ENCODE measurements at places on chromosomes 11 and 22. TPM values are rescaled to one million over a fixed set of nuclear protein-coding genes. Genes with fewer than 3 reads are reported as not detected.

DNA sequence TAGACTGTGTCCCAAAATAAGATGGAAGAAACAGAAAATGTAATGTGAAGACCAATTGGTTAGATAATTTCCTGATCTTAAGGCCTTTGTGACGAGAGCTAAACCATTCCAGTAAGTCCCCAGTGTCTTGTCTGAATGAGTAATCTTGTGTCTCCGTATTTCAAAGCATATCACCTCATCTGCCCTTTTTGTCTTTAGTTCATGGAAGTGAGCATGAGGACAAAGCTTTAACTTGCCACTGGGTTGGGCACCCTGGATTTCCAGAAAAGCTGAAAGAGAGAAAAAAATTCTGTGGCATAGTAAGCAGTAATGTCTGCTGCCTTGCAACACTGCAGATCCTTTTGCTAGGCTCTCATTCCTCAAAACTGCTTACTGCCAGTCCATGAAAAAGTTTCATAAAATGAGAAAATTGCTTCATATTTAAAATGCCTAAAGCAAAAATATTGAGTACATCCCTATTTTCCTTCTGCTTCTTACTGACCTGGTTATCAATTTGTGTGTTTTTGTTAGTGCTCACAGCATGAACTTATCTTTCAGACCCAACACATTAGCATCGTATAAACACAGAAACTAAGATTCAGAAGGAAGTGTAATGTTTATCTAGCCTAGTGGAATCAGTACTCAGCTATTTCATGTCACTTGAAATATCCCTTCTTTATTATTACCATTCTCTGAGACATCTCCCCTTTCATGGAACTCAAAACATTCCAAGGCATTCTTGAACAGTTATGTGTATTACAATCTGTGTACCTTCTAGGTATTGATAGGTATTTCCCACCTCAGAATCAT, 5.3 kb downstream of the CASP12 start:
- no peak for DNase-seq

SUSD2 gene
- polyA plus RNA-seq, result 14.5 TPM

UBQLNL gene
- 1.8 TPM for polyA plus RNA-seq

KRTAP5-2 gene
- polyA plus RNA-seq, result not detected

KCNK4 gene
- polyA plus RNA-seq, result not detected

DNA sequence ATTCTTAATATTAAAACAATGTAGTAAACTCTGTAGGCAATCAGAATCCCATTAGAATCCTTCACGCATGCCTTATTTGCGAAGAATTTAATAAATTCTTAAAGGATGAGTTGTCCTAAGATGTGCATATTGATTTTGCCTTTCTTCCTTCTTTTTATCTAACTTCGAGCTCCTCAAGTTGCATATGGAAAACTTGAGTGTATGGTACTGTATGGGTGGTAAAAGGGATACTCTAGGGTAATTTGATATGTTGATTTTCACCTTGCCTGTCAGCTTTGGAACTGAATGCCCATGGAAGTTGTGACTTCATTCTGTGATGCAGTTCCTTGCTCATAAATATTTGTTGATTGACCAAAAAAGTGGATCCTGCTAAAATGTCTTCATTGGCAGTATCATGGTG, 193.8 kb downstream of the DDX10 start:
- no peak for DNase-seq

DNA sequence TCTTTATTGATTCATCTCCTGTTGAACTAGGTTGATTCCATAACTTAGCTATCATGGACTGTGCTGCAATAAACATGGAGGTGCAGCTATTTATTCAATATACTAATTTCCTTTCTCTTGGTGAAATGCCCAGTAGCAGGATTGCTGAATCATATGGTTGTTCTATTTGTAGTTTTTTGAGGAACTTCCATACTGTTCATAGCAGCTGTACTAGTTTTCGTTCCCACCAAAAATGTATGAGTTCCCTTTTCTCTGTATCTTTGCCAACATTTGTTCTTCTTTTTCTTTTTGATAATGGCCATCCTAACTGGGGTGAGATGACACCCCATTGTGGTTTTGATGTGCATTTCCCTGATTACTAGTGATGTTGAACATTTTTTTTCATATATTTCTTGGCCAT, 87.2 kb upstream of the NAV2 start:
- no peak for DNase-seq

DNA sequence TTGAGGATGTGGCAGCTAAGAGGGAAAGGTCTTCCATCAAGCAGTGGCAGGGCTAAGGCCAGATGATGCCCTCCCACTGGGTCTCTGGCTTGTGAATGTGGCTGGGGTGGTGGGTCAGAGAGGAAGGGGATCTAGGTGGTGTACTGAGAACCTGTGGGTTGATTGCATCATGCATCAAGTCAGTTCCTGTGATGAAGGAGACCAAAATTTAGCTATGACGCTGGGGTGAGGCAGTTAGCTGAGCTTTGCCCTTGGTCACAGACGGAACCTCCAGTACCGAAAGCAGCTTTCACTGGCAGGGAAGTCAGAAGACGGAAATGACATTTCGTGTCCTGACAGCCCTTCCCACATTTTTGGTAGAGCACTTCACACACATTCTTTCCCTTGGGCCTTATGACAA, 20.7 kb downstream of the ATG16L2 start:
- DNase-seq, result no peak

IRAG1 gene
- 11.7 TPM for polyA plus RNA-seq

- DNase-seq, result peak; percentile 88
Measured at GRCh38 chr11:111977146-111978027, 40.2 kb downstream of the DIXDC1 start.

- no peak for DNase-seq
Measured at GRCh38 chr22:41905411-41906202, 9.3 kb downstream of the SHISA8 start.

DNA sequence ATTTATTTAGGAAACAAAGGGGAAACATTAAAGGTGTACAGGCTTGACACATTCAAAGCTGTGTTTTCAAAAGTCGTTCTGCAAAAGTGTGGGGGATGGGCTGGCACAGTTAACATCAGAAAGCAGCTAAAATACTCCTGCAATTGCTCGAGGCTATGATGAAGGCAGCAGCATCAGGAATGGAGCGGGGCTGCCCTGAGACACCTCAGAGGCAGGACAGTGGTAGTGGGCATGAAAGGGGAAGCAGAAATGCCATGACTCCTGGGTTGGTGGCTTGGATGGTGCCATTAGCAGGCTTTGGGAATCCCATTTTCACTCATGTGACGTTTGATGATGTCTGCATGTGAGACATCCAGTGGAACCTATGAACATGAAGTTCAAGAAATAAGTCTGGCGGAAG, 646 bp downstream of the NCAPD3 start:
- DNase-seq, result no peak

DRICH1 gene
- polyA plus RNA-seq, result 3.4 TPM

DNA sequence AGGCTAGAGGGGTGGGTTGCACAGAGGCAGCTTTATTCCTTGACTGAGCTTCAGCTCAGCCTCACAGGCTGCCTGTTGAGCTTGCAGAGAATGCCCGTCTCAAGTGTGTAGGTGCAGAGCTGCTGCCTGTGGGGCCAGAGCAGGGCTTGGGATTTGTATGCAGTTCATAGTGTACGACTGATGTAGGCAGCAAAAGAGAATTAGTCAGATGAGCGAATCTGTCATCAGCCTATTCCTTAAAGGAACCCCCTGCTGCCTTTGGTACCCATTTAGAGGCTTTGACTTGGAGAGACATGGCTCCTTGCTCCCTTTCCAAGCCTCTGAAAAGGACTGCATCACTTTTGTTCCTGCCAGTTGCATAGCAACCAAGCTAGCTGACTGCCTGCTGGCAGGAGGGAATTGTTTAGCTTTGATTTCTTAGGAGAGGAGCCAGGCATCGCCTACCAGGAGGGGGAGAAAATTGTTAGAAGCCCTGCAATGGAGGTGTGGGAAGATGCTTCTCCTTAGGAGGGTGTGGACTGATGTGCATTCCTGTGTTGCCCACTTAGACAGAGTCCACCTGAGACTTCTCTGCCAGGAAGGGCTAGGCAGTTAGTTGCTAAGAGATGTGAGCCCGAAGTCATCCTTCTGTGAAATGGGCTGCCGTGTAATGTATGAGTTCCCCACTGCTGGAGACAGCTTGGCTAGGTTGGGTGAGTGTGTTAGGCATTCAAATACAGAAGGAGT, 10.9 kb downstream of the ACO2 start:
- DNase-seq, result no peak

RAB3IL1 gene
- polyA plus RNA-seq, result 10.3 TPM

DNA sequence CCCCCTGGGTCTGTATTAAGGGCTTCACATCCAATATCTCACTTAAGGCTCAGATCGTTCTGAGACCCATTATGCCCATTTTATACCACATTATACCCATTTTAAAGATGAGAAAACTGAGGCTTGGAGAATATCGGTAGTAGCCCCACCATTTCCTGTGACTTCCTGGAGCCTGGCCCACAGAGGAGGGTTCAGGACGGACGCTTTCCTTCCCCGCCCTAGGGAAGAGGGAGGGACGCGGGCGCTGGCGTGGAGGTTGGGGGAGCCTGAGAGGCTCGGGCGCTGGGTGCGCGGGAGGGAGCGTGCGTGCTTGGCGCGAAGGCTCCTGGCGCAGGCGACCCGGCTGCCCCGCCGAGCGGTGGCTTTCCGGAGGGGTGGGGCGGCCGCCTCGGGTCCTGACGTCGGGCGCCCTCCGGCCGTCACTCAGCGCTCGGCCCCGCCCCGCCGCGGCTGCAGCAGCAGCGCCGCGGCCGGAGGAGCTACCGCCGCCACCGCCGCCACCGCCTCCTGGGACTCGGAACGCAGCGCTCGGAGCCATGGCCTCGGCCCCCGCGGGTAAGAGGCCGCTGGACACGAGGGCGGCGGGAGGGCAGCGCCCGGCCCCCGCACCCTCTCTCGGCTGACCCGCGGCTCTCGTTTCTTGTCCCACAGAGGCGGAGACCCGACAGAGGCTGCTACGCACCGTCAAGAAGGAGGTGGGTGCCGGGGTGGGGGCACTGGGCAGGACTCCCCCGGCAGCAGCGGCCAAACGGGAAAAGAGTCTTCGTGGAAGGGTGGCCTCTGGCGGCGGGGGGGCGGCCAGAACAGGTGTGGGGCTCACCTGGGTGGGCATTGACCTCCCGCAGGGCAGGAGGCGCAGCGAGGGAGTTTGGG, at the start of gene SGSM1:
Gene SGSM1, plus strand, starts transcription at position 422 of the 873 bp plus-strand sequence. Its CDS starts 115 bp downstream, at position 537.
- DNase-seq, result peak; percentile 93

- DNase-seq, result no peak
Measured at GRCh38 chr11:14503023-14503422, 3.4 kb upstream of the COPB1 start.

EHF gene
- 14.3 TPM for polyA plus RNA-seq

- no peak for DNase-seq
Measured at GRCh38 chr11:2447951-2448650, 3.3 kb downstream of the KCNQ1 start.

HOATZ gene
- polyA plus RNA-seq, result 10.6 TPM

ANKRD13D gene
- polyA plus RNA-seq, result 56.4 TPM

OR4A16 gene
- not detected for polyA plus RNA-seq

- DNase-seq, result peak; percentile 1
Measured at GRCh38 chr11:18321578-18321968, 367 bp downstream of the HPS5 start.
